ENCODE measurements at places on chromosomes 16 and 17.

GRCh38 chr17:71409712-71410111 is 711.1 kb upstream of the SOX9 start:
- no peak for DNase-seq

DNA sequence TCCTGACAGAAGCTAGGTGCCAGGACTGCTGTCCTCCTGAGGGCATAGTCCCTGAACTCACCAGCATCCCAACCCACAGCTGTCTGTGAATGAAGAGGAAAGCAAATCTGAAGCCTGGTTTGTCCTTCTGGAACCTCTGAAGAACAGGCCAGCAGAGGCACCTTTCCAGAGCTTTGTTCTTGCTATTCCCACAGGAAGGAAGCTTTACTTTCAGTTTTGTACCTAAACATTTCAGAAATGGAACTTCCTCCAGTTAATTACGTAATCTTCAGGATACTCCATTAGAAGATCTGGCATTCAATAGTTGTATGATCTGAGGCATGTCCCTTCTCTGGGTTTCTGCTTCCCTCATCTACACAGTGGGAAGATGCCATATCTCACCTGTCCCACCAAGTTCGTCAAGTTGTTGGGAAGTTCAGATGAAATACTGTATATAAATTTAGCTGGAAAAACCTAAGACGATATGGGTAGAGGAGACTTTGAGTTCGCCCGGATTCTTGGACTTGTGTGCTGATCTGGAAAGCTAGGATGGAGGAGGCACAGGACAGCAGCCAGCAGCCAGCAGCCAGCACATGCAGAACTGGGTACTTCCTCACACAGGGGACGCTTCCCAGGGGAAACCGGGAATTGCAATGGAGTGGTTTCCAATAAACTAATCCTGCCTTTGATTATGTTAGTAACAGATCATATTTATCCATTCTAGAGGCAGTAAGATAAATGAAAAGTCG is 22.4 kb downstream of the NXPH3 start:
- no peak for DNase-seq

DNA sequence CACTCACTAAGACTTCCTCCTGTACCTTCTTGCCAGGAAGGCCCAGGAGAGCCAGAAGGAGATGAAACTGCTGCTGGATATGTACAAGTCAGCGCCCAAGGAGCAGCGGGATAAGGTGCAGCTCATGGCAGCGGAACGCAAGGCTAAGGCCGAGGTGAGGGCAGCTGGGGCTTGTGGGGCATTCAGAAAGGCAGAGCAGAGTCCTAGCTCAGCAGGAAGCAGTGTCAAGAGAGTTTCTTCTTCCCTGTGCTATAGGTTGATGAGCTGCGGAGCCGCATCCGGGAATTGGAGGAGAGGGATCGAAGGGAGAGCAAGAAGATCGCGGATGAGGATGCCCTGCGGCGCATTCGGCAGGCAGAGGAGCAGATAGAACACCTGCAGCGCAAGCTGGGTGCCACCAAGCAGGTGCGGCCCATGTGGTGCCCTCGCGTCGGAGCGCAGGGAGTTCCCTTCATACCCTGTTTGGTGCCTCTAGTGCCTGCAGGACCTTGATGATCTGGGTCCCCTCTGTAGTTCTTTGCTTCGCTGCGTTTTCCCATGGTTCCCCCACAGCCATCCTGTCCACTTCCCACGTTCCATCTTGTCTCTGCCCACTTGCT is 6.6 kb downstream of the RNF40 start:
- no peak for DNase-seq

DNA sequence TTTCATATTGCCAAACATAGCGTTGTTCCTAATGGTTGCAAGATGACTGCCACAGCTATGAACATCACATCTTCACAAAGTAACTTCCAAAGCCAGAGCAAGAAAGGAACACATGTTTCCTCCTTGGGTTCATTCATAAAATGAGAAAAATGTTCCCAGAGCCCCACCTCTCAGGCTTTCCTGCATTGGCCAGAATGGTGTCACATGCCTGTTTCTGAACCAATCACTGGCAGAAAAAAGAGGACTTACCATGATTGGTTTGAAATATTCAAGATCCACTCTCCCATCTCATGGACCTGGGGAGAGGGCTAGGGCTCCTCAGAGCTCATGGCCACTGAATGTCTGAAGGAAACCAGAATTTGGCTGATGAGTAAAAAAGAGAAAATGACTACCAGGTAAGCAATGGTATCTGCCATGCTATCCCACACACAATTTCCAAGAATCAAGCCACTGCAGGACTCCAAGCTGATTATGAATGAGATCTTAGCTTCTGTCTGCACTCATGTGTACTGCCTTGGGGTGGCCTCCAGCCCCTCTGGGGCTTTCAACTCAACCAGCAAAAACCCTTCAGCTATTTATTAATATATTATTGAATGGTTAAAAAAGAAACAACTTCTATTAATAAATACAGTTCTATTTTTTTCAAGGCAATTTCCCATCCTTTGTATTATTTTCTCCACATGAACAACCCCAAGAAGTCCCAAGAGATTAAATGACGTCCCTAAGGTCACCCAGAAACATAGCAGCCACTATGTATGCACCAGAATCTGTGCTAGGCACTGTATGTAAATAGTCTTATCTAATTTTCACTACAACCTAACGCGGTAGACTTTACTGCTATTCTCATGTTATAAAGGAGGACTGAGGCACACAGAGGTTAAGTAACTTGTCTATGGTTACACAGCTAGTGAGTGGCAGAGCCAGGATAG is 61.4 kb upstream of the TMC5 start:
- no peak for DNase-seq

GRCh38 chr17:40176754-40177110 is 538 bp upstream of the RAPGEFL1 start:
- no peak for DNase-seq

GRCh38 chr16:12349936-12350850 is 373.7 kb downstream of the SNX29 start:
- no peak for DNase-seq

- DNase-seq: no peak
Observed at GRCh38 chr17:46935658-46936266, 12.8 kb downstream of the GOSR2 start.

GRCh38 chr17:335691-336090 is 16.9 kb downstream of the RPH3AL start:
- no peak for DNase-seq

DNA sequence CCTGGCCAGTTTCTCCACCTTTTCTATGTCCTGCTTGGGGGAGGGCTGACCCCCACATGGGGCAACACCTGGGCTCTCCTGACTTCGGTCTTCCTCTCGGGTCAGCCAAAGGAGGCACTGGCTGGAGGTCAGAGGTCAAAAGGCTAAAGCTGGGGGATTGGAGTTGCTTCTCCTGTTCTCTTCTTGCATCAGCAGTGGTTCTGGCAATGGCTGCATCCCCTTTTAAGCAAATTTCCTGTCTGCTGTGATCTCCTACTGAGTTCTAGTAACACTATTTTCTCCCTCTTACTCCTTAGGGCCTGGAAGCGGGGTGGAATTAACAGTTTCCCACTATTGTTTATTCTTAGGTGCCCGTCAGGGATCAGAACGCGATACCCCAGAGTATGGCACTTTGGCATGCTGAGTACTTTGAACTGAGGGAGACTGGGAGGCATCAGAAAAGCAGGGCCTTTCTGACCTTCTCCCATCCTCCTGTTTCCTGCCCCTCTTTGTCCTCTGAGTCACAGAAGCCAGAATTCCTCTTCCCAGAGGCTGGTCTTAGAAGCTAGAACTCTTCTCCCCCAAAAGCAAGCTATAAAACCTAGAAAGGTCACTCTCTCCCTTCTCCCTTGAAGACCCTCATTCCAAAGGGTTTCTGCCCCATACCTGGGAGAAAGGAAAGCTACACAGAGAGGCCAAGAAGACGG is 268.2 kb downstream of the STX8 start:
- DNase-seq: no peak

- no peak for DNase-seq
Observed at GRCh38 chr17:76969598-76970172, 101.5 kb downstream of the MGAT5B start.

DNA sequence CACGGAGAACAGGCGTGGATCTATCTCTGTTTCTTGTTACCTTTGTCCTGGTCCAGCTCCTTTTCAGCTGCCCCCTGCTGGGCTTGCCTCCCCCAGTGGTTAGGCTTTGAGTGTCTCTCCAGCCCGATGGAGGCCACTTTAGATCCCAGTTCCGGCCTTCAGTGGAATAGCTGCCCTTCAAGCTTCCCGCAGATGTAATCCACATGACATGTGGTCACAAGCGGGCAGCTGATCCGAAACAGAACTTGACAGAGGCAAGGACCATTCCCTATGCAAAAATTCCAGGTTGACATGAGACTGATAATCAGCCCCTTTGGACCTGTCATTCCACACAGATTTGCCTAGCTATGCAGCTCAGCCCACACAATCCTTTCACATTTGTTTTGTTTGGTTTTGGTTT is 40.6 kb upstream of the AQP8 start:
- DNase-seq: no peak

- no peak for DNase-seq
Observed at GRCh38 chr17:59487161-59487873, 78.1 kb upstream of the DHX40 start.

Data from activated CD4-positive, CD25-positive, alpha-beta regulatory T cell (primary cell).